ENCODE measurements at places on chromosomes 4 and X.

GRCh38 chr4:34309383-34309906 is 1934.9 kb downstream of the ARAP2 start:
- no peak for DNase-seq

GRCh38 chr4:13540446-13541175 is 3.7 kb downstream of the NKX3-2 start:
- DNase-seq: no peak

DNA sequence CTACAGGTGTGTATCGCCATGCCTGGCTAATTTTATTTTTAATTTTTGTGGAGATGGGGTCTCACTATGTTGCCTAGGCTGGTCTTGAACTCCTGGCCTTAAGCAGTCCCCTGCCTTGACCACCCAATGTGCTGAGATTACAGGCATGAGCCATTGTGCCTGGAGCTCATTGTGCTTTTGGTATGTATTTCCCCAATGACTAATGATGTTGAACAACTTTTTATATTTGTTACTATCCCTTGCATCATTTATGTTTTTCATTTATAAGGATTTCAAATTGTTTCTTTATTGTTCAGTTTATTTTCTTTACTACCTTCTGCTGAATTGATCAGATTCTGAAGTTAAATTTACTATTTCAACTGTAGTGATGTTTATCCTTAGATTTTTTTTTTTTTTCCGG is 199.7 kb downstream of the CEP135 start:
- no peak for DNase-seq

- DNase-seq: no peak
Measured at GRCh38 chr4:35963383-35963782, 280.9 kb downstream of the ARAP2 start.

- DNase-seq: no peak
Measured at GRCh38 chrX:154727871-154728270, 23.0 kb downstream of the GAB3 start.

DNA sequence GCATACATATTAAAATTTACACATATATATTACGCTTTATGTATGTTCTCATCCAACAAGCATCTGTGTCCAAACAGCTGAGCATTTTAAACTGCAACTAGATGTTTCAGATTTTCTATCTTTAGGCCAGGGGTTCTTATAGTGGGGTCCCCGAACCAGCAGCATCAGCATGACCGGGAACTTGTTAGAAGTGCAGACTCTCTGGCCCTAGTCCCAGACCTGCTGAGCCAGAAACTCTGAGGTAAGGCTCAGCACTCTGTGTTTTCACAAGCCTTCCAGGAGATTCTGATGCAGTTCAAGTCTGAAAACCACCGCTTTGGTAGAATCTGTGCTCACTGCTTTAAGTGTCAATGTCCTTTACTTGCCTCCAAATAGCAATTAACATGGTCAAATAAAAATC is 266.2 kb upstream of the CASK start:
- DNase-seq: no peak

- no peak for DNase-seq
Measured at GRCh38 chrX:73758250-73758649, 195.3 kb downstream of the CHIC1 start.

GRCh38 chr4:53132132-53132891 is 233.5 kb downstream of the SCFD2 start:
- DNase-seq: no peak

- DNase-seq: no peak
Measured at GRCh38 chr4:184265546-184266351, 48.1 kb upstream of the ENPP6 start.

- DNase-seq: no peak
Measured at GRCh38 chrX:642436-643240, 12.0 kb downstream of the SHOX start.

GRCh38 chrX:1558761-1559468 is 21.9 kb upstream of the P2RY8 start:
- DNase-seq: no peak

GRCh38 chrX:1946974-1947373 is 332.1 kb downstream of the ASMT start:
- DNase-seq: no peak

GRCh38 chr4:79982601-79983322 is 90.3 kb downstream of the ANTXR2 start:
- no peak for DNase-seq

DNA sequence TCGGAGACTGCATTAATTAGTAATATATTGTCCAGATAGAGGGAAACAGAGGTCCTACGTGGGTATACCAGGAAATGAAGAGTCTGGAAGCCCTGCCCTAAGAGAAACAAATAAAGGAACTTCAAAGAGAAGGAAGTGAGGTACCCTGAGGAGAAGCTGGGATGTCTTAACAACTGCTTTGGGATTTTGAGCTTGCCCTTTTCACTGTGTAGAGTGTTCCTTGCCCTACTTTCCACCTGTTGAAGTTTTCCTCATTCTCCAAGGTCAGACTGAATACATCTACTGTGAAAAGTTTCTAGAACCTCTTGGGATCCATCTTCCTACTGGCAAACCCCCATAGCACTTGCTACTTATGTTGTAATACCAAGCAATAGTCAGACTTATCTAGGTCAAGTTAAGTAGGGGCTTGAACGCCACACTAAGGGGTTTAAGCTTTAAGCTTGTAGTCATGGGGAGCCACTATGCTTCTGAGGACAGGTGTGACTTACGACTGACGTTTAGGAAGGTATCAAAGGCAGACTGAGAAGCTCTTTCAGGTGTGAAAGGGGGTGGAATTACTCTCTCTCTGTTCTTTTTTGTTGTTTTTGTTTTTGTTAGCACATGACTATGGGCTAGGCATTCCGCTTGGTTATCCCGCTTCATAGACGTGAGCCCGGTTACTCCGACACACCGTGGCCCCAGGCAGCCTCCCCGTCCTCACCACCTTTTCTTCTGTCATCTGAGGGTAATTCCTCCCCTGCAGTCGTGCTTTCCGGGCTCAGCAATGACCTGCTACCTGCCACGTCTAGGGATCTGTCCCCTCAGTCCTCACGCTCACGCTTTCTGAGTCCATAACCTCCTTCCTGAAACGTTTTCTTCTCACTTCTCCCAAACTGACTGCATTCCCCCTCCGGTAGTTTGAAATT is 959 bp upstream of the REST start:
- peak; percentile 12 for DNase-seq

DNA sequence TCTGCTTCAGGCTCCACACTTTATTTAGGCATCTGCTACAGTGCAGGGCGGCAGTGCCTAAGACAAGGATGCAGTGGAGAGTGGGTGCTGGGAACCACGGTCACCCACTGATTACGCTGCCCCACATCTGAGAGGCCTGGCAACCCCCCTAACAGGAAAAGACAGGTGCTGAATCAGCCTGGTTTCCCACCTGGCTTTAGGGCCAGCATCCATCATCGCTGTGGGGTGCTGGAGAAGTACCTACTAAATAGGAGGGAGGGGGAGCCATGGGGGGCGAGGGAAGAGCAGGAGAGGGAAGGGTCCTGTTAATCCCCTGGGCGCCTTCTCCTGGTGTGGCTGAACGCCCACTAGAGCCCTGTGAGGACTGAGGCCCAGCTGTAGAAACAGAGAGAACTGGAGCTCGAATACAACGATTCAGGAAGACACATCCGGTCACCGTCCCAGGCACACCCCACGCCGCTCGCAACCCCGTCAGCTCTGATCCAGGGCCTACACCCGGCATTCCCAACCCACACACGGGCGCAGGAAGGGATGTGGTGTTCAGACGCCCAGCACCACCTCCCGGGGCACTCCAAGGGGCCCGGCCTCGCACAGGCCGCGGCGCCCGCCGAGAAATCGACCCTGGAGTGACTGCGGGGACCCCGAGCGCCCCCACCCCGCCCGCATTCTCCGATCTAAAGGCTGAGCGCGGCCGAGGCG is 554 bp downstream of the DCTD start:
- DNase-seq: no peak

DNA sequence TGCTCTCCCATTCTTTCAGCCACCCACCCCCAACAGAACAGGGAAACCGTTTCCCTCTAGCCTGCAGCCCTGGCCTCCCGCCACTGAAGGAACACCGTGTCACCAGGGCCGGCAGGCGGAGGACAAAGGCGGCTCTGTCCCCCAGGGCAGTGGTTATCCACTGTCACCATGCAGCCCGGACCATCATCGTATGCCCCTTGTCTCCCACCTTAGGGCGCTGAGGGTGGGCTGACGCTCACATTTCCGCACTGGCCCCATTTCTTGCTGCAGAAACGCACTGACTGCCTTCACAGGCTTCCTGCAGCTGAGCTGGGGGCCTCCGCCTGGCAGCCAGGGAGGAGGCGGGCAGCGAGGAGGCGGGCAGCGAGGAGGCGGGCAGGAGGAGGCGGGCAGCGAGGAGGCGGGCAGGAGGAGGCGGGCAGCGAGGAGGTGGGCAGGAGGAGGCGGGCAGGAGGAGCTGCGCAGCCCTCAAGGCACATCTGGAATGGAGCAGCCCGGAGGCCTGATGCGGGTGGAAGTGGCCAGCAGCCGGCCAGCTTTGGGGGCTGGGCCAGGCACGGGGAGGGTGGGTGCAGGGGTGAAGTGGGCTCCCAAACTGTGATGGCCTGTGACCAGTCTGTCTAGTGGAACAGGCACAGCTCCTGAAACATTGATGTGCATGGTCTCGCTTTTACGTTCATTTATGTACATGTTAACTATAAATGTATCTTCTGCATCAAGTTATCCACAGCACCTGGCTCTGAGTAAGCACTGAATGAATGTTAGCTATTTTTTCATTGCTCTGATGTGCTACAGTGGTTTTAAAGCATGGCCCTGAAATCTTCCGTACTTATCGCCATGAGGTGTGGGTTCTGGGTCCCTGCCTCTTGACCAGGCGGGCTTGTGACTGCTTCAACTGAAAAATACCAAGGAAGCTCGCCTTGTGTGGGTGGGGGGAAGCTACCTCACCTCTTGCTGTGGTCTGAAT is 20.6 kb upstream of the KIAA0232 start:
- peak; percentile 75 for DNase-seq

GRCh38 chrX:40749681-40750494 is 14.5 kb upstream of the MED14 start:
- peak; percentile 12 for DNase-seq

GRCh38 chrX:129445436-129445835 is 77.9 kb downstream of the SMARCA1 start:
- peak; percentile 55 for DNase-seq

- no peak for DNase-seq
Measured at GRCh38 chr4:37440501-37440900, 196.0 kb downstream of the NWD2 start.

- DNase-seq: no peak
Measured at GRCh38 chrX:108833993-108834392, 97.6 kb upstream of the IRS4 start.

DNA sequence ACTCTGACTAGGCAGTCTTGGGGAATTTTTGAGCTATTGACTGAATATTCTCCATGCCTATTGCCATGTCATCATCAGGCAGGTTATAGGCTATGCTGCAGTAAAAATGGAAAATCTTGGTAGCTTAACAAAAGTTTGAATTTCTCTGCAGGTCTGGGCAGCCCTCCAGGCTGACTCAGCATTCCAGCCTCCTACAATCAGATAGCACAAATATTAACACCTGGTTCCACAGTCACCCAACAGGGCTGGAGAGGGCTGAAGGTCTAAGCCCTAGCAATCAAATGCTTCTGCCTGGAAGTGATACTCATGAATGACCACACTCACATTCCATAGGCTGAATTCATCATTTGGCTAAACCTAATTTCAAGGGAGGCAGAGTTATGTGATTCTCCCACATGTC is 9.6 kb upstream of the PPP3CA start:
- no peak for DNase-seq

GRCh38 chr4:152161676-152162330 is 374.1 kb downstream of the FBXW7 start:
- DNase-seq: no peak

DNA sequence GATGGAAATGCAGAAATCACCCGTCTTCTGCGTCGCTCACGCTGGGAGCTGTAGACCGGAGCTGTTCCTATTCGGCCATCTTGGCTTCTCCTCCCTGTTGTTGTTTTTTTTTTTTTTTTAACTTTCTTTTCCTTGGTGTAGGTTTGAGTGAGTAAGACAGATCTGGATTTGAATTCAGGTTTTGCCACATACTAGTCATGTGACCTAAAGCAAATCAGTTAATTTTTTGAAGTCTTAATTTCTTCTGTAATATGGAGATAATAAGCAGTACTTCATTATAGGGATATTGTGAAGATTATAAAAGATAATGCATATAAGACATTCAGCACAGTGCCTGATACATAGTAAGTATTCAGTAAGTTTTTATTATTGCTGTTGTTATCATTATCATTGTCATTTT is 41.5 kb upstream of the BRS3 start:
- no peak for DNase-seq

- no peak for DNase-seq
Measured at GRCh38 chr4:156556336-156556735, 415.3 kb downstream of the PDGFC start.

GRCh38 chr4:11640584-11640983 is 211.9 kb upstream of the HS3ST1 start:
- DNase-seq: no peak

DNA sequence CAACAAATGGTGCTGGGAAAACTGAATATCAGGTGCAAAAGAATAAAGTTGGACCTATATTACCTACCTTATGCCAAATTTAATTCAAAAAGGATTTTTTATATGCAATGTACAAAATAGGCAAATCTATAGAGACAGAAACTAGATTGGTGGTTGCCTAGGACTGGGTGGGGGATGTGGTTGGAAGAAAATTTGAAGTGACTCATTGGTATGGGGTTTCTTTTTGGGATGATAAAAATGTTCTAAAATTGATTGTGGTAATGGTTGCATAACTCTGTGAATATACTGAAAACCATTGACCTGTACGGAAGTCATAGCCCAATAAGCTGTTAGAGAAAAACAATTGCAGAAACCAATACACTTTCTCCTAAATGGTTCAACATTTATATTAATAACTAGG is 72.1 kb downstream of the COL4A5 start:
- DNase-seq: no peak

DNA sequence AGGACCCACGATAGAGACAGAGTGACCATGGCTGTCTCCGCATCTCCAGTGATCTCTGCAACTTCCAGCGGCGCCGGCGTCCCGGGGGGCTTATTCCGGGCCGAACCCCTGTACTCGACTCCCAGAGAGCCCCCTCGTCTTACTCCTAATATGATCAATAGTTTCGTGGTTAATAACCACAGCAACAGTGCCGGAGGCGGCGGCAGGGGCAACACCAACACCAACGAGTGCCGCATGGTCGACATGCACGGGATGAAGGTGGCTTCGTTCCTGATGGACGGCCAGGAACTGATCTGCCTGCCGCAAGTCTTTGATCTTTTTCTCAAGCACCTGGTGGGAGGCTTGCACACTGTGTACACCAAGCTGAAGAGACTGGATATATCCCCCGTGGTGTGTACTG is 343 bp downstream of the DACH2 start:
- no peak for DNase-seq

GRCh38 chrX:6768881-6769280 is 234.0 kb upstream of the VCX3A start:
- DNase-seq: no peak

DNA sequence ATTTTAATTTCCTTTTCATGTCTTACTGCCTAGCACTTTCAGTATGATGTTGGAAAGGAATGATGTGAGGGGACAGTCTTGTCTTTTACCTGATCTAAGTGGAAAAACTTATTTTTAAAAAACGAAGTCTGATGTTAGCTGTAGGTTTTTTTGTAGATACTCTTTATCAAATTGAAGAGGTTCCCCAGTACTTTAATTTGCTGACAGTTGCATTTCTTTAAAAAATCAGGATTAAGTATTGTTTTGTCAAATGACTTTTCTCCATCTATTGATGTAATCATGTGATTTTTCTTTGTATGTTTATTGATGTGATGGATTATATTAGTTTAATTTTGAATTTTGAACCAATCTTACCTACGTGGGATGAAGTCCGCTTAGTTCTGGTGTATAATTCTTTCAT is 568.4 kb upstream of the AGA start:
- DNase-seq: no peak
